ENCODE measurements at places on chromosomes 2 and 18.

GRCh38 chr2:37576831-37577230 lies 94.6 kb downstream of the CDC42EP3 start:
- DNase-seq: no peak

DNA sequence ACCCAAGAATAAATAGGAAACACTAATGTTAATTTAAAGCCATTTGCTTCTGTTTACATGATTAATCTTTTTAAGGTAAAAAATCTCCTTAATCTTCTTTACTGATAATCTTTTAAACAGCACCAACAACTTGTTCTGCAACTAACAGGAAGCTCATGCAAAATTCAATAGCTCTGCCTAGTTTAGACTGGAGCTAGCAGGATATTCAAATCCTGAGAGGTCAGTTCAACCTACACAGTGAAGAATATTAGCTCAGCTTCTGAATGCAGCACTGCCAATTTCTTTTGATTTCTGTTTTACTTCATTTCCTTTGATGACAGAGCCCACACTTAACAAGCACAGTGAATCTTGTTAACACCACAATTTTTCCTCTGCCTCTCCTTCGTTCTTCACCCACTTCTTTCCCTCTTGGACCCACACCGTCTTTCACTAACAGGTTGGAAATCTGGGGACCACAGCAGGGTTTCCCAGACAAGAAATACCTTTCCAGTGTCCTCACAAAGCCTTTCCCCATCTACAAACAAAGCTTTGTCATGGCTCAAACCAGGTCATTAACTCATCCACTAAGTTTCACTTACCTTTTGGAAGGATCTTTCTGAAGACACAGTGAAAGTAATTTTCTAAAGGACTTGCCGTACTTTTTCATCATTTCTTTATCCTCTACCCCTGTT lies 109.8 kb downstream of the STK39 start:
- DNase-seq: no peak

GRCh38 chr2:21519821-21520220 lies 396.1 kb downstream of the TDRD15 start:
- DNase-seq: no peak

- DNase-seq: no peak
Measured at GRCh38 chr2:52886556-52886955, 881.0 kb upstream of the CHAC2 start.

DNA sequence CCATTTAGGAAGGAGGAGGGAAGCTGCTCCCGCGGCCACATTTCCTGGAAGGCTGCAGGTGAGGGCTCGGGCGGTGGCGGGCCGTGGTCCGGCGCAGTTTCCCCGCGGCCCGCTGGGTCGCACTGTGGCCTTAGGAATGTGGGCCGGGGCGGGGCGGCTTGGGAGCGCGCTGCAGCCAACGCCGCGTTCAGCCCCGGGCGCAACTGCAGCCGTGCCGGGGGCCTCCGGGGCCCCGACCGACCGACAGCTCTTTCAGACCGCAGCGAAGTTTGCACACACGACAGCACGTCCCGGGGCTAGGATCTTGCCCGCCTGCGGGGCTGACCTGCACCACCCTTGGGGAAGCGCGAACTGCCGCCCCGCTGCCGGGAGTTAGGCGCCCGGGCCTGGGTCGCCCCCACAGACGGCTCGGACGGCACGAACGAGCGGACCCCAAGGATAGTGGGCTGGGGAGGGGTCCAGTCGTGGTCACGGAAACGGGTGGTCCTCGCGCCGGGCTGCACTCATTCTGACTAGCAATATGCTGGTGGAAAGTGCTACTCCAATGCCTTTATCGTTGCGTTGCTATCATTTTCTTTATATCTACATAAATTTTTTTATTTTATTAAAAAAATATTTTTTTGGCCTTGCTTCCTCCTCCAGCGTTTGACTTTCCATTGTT lies 69.9 kb upstream of the DLX2 start:
- DNase-seq: peak; percentile 45

GRCh38 chr18:50726960-50727589 lies 92.7 kb downstream of the MRO start:
- no peak for DNase-seq

DNA sequence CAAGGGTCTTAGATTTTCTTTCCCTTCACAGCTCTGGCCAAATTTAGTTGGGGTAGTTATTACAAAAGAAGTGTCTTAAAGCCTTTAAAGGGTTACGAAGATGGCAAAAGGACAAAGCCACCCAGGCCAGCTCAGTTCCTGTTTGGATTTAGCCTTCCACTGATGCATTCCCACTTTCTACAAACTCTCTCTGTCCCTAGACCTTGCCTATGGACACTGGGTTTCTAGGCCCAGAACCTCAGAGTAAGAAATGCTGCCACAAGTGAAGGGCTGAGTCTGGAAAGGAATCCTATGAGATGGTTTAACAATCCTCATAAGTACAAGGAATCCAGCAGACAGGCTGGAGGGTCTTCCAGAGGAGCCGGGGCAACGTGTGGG lies 13.4 kb downstream of the NFE2L2 start:
- no peak for DNase-seq

GRCh38 chr2:130251535-130251872 lies 53.3 kb upstream of the TUBA3E start:
- DNase-seq: no peak

DNA sequence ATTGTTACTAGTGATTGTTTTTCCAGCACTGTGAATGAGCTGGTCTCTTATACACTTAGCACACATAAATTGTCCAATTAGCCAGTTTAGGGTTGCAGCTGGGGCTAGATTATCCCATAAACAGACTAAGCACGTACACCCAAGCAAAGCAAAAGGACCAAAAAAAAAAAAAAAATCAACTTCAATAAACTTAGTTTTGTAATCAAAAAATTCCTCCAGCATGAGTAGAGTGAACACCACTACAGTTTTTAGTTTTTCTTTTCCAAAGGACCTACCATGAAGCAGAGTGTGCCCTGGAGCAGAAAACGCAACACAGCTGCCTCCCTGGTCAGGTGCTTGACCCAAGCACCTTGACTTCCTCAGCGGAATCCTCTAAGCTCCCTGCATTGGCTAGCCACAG lies 249.4 kb upstream of the SLC14A2 start:
- DNase-seq: no peak

GRCh38 chr2:225056330-225057073 lies 14.2 kb upstream of the DOCK10 start:
- no peak for DNase-seq

DNA sequence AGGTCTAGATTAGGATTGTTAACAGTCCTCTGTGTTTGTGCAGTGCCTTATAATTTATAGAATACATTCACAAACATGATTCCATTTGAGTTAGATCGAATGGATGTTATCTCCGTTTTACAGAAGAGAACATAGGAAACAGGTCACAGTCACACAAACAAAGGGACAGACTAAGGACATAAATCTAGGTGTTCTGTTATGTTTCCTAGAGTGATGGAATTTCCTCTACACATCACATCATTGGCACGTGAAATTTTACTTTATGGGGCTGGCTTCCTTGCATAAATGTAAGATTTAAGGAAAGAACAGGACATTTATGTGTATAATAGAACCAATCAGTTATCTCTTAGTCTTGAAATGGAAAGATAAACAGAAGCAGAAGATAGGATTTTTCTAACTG lies 6.4 kb downstream of the TRIM54 start:
- DNase-seq: no peak

GRCh38 chr2:69993708-69994107 lies 32.3 kb upstream of the ASPRV1 start:
- no peak for DNase-seq

DNA sequence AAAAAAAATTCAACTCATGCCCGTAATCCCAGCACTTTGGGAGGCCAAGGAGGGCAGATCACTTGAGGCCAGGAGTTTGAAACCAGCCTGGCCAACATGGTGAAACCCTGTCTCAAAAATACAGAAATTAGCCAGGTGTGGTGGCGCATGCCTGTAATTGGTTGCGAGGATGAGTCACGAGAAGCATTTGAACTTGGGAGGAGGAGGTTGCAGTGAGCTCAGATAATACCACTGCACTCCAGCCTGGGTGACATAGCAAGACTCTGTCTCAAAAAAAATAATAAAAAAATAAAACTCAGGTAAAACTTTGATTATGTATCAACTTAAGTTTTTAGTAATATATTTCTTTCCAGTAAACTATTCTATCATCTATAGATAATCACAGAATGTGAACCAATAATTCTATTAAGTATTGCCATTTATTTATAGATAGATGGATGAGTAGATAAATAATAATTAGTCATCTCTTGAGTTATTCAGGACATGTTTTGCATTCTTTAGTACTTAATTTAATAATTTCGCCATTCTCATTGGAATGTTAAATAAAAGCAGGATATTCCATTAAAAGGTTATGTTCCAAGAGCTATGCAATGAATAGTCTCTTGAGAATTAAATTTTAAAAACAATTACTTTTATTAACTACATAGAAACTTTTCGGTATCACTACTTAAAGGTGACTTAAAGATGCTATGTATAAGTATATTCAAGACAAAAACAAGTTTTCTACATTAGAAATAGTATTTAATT lies 48.7 kb downstream of the WDPCP start:
- DNase-seq: no peak

DNA sequence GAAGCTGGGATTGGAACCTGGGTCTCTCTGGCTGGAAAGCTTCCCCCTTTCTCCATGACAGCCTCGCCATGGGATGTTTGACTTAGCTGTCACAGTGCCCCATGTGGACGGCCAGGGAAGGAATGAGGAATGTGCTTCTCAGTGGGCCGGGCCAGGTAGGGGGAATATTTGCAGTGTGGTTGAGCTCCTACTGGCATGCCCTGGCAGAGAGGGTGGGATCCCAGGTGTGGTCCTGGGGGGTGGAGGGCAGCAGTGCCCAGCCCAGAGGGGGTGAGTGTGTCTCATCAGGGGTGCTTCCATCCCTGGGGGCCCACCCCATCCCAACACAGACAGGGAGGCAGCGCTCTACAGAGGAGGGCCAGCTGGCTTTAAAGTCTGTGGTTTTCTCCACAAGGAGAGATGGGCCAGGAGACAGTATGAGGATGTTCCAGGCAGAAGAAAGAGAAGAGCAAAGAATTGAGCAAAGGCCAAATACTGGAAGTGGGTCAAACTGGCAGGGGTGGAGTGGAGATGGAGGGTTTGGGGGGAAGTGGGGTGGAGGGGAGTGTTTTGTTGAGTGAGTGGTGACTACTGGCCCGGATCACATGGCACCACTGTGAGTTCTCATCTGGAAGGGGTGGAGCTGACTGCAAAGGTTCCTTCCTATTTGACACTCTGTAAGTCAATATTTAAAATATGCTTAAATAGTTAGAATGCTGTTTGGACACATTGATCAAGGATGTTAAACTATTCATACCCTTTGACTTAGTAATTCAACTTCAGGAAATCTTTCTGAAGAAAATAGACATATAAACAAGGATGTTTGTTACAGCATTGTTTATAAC lies 94.0 kb downstream of the MYCN start:
- no peak for DNase-seq

DNA sequence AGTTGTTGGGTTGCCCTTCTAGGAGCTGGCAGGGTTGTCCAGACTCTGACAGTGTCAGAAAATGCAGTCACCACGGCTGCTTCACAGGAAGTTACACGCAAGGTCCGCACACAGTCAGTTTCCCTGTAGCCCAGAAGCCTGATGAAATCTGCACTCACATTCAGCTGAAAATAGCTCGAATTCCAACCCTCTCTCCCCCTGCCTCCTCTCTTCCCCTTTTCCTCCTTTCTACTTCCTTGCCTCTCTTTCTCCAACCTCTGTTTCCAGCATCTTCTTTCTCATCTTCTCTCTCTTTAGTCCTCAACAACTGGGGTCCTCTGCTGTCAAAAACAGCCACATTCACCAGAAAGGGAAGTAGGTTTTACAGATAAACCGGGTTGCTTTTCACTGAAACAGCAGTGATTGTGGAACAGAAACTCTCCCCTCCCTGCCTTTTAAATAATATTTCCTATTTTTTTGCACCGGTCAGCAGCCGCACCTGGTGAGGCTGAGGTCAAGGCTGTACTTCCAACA lies 69.3 kb downstream of the BCL11A start:
- no peak for DNase-seq

DNA sequence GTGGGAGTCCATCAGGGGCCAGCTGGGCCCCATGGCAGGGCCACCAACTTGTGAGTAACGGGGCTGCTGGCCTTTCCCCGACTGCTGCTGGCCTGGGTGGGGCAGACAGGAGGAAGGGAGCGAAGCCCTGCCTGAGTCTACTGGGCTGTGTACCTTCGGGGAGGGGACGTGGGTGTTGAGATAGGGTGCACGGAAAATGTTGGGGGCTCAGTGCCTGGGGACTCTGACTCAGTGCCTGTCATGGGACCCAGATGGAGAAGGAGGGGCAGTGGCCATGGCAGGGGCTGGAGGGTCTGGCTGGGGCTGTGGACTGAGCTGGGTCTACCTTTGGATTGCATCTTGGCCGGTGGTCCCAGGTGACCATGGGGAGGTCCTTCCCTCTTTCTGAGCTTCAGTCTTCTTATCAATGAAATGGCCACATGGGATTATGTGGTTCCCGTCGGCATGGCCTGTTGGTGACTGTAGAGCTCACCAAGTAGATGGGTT lies 4.0 kb downstream of the SLC4A3 start:
- no peak for DNase-seq

GRCh38 chr2:69169655-69170389 lies 156.8 kb downstream of the ANTXR1 start:
- no peak for DNase-seq

DNA sequence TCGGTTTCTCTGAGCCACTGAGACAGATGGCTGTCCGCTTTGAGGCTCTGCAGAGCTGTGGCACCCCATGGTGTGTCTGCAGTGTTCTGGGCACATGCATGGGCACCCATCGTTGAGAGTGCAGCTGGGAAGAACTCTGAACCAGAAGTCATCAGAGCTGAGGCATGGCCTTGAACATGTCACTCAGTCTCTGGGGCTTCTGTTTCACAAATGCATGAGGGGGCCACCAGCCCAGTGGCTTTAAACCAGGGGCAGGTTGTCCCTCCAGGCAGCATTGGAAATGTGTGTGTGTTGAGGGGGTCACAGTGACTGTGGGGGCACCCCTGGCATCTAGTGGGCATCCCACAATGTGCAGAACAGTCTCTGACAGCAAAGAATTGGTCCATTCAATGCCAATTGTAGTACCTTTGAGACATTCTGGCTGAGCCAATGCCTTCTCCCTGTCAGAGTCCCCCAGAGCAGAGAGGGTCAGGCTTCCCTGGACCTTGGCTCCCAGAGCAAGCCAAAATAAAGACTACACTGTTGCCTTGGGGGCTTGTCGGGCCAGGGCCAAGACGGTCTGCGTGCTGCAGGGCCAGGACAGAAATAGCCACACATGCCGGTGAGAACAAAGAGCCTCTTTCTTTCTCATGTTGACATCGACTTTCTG lies 9.3 kb upstream of the PSMD1 start:
- no peak for DNase-seq

DNA sequence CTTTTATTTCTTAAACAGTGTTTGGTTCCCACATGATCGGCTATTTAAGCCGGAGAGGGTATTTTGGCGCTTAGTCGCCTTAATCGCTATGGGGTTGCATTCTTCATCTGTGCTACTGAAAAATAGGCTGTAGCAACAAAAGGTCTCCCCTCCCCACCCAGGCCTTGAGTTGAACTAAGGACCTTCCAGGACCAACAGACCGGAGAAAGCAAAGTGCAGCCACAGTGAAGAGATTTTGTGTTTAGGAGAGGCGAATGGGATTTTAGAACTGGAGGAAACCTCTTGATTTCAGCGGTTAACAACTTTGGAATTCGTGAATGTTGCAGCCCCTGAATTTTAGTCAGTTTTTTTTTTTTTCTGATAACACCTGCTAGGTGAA lies 1.4 kb downstream of the ITGA6 start:
- DNase-seq: no peak
